ENCODE measurements at places on chromosomes 2 and 18. TPM values are rescaled to one million over a fixed set of nuclear protein-coding genes. Genes with fewer than 3 reads are reported as not detected.

DNA sequence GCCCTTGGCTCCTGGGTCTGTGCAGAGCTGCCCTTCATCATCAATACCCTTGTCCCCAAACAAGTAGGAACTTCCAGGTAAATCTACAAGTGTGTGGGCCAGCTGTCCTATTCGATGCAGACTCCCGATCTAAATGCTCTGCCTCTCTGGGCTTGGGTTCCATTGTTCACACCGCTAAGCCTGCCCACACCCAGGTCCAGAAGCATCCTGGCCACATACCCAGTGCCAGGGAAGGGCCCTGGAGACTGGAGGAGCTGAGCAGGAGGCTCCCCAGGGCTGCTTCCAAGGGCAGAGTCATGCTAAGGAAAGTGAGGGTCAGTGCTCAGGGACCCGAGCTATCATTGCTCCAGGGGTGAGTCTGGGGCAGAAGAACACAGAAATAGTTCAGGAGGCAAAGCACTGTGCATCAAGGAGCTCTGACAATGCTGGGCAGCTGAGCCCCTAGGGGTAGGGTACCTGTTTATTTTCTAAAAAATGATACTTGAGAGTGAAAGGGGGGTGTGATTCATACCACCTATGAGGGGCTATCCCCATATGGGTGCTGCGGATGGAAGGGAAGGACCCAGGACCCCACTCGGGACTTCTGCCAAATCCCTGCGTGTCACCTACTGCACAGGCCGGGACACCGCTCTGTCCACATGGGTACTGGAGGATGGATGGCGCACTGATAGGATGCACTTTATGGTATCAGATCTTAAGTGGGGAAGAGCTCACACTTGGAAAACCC, 25.8 kb upstream of the TWIST2 start:
- DNase-seq: no peak

DNA sequence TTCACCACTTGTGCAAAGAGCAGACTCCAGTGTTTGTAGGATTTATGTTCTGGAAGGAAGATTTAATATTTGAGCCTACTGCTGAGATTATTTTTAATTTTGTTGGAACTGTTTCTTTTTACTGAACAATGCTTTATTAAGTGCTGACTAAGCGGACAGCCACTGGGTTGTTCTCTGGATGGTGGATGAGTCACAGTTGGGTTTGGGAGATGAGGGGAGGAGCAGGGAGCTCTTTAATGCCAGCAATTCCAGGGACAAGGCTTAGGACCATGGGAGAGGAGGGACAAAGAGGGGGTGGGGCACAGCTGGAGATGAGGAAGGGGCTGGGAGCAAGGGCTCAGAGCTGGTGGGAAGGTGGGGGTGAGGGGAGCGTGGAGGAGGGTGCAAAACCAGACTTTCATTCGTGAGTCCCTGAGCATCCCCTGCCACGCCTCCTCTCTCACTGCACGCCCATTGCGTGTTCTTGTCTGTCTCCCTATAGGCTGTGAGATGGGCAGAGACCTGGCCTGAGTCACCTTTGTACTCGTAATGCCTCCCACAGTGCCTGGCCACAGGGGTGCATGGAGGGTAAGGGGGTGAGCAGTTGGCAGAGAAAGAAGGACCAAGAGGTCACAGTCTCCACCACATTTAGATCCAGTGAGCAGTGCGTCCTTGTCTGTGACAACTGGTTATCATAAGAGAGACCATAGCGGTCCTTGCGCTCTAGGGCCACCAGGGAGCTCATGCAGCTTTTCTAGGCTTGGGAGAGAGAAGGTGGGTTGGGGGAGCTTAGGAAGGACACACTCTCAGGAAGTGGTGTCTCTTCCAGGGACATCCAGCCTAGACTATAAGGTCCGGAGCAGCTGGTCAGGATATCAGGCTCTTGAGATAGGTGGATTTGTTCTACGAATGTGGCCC, 18.4 kb downstream of the SLC4A3 start:
- DNase-seq: peak; percentile 53

DNA sequence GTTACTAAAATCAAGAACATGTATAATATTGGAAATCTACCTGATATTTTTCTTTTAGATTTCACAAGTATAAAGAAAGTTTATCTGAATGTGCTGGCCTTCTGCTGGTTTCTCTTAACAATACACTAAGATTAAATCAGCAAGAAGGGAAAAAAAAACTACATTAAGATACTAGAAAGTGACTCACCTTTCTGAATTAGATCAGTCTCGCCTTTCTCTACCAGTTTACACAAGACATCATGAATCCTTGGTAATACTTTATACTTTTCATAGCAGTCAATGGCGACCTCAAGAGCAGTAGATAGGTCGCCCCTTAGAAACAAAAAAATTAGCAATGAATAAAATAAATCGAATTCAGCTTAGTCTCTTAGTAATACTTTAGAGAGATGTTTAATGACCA, 61.2 kb downstream of the LRPPRC start:
- DNase-seq: no peak

DNA sequence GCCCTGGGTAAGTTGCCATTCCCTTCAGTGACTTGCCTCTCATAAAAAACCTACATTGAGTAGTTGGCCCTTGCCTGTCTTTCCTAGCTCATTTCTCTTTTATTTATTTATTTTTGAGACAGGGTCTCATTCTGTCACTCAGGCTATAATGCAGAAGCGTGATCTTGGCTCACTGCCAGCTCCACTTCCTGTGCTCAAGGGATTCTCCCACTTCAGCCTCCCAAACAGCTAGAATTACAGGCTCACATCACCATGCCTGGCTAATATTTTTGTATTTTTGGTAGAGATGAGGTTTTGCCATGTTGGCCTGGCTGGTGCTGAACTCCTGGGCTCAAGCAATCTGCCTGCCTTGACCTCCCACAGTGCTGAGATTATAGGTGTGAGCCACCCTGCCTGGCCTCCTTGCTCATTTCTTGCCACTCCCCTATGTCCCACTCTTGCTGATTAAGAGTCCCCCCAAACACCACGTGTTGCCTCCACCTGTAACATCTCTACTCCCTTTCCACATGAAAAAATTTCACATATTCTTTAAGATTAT, 12.6 kb downstream of the EVA1A start:
- DNase-seq: no peak

The XIRP2 gene
- not detected for total RNA-seq

- no peak for DNase-seq
Measured at GRCh38 chr2:231308219-231308618, 87.3 kb upstream of the B3GNT7 start.

- DNase-seq: no peak
Measured at GRCh38 chr2:164143183-164143930, 407.5 kb upstream of the FIGN start.

DNA sequence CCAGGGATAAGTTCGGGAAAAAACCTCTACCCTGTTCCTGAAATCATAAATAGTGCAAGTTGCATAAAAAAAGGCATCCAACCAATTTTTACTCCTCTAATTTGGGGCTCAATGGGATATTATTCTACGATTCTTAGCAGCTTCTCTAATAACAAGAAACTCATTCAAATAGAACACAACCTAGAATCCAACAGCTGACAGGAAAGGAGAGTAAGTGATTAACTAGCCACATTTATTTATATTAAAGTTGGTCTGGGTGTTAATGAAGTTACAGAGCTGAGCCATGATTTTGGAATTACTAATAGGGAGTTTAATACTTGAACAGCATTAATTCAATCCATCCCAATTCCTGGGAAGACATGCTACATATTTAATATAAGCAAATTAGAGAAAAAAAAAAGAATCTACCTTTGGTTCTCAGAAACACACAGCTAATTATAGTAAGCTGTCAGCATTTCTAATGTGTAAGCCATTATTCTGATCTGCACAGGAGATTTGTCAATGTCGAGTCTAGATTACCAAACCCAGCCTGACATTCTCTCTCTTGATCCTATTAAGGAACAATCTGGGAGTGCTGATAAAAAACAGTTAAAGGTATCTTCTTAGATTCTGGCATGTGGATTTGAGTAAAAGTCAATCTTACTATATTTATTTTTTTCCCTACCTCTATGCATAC, 267.7 kb downstream of the NBAS start:
- DNase-seq: no peak

GRCh38 chr2:204108781-204109295, 172.3 kb downstream of the ICOS start:
- no peak for DNase-seq

GRCh38 chr2:12183032-12183645, 436.7 kb downstream of the LPIN1 start:
- DNase-seq: no peak

The PLA2R1 gene
- 0.83 TPM for total RNA-seq

DNA sequence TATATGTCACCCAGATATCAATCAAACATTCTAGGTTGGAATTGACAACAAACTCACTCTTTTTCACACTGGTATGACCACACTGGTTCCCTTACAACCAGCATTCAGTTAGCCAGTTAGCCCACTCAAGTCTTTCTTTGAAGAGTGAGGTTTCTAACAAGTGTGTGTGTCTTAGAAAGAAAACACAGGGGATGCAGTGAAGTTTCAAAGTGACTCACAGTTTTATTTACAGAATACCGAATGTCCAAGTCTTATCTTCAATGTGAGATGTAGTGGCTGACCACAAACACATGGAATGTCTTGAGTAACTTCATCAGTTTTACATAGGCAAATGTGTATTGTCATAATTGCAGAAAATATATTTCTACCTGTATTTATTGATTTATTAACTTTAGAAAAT, 274.7 kb upstream of the HNMT start:
- no peak for DNase-seq

- DNase-seq: no peak
Measured at GRCh38 chr18:67776929-67777328, 260.4 kb upstream of the DSEL start.

- DNase-seq: no peak
Measured at GRCh38 chr2:47239119-47239969, 84.2 kb upstream of the STPG4 start.

GRCh38 chr2:26685341-26685740, 7.2 kb upstream of the KCNK3 start:
- DNase-seq: no peak

GRCh38 chr2:54473851-54474250, 17.7 kb downstream of the SPTBN1 start:
- no peak for DNase-seq

The CNTNAP5 gene
- total RNA-seq: 0.39 TPM

The FRZB gene
- 1.1 TPM for total RNA-seq

- DNase-seq: peak; percentile 49
Measured at GRCh38 chr2:30267161-30267975, 36.0 kb downstream of the LBH start.

The FAM117B gene
- total RNA-seq: 24.5 TPM

DNA sequence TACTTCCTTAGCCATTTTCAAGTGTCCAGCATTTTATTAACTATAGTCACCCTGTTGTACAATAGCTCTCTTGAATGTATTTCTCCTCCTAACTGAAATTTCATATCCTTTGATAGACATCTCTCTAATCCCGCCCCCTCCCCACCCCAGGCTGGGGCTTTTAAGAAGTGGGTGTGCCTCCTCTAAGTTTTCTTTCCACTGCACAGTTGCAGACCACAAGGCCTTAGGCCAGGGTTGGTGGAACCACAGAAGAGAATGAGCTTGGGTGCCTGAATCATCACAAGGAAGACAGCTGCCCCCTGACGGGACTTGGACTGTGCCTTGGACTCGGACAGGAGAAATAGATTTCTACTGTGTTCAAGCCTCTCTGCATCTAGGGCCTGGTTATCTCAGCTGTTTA, 193.4 kb downstream of the HAUS1 start:
- DNase-seq: no peak

DNA sequence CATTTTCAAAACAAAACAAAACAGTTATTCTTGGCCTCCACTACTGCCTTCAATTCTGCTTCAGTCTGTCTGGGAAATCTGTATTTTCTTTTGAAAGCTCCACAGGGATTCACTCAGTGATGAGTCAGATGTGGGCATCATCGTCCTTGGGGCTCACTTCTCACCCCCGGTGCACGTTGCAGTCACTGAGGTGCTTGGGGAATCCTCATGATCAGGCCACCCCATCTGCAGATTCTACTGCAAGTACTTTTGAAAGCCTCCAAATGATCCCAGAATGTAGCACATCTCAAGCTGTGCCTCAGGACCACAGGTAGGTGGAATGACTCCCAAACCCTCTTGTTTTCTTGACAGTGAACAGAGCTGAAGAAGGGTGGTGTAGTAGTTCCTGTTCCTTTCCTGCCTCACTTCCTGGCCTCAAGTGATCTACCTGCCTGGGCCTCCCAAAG, 34.3 kb downstream of the LPIN2 start:
- DNase-seq: no peak

- no peak for DNase-seq
Measured at GRCh38 chr18:11906926-11907874, 917 bp downstream of the MPPE1 start.

The GPAT2 gene
- total RNA-seq: not detected

The TUBB6 gene
- total RNA-seq: 135 TPM

DNA sequence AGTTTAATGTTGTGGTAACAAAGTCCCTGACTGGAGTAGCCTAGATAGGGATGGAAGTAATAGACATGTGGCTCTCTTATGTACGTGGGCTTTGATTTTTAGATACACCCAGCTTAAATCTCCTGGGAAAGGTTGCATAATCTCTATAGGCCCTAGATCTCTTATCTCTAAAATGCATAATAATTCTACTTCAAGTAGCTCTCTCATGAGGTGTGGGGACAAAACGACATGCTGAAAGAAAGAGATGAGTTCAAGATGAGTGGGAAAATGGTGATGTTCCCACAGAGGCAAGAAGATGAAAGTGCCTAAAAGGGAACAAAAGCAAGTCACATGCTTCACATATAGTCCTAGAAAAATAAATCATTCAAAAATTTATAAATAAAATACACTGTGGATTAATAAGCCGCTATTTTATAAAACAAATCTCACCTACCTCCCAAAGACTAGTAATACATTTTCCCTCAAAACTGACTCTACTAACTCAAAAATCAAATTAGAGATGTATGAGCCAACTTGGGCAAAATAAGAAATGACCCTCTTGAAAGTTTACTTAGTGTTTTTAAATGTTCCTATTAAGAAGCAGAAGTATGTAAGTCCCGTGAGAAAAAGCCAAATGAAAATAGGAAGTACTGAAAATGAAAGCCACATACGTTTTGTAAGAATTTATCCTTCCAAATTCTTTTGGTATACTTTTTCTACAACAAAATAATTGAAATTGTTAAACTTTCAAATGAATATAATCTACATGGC, 148.2 kb upstream of the ITGA4 start:
- no peak for DNase-seq

GRCh38 chr2:148614322-148615049, 30.1 kb upstream of the EPC2 start:
- no peak for DNase-seq

The C2orf72 gene
- total RNA-seq: 1.0 TPM

GRCh38 chr2:25286025-25286400, 55.7 kb downstream of the DNMT3A start:
- DNase-seq: peak; percentile 68
